ENCODE measurements at places on chromosomes 16 and 17.

DNA sequence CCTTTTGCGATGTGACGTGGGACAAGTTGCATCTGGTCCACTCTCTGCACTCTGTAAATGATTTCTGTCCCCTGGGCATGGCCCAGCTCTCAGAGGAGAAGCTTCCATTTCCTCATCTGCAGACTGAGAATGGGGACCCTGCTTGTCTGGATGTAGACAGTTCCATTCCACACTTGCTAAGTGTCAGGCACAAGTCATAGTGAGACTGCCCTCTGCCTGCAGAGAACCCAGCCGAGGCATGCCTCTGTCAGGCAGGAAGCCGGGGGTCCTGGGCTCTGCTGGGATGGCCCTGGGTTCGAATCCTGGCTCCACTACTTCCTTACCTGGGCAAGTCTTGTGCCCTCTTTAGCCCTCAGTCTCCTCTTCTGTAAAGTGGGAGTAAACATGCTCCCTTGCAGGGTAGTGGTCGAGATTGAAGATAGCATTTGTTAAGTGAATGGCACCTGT is 4.1 kb downstream of the MAP2K3 start:
- no peak for DNase-seq

GRCh38 chr16:729768-730665 is 3.1 kb downstream of the HAGHL start:
- DNase-seq: no peak

DNA sequence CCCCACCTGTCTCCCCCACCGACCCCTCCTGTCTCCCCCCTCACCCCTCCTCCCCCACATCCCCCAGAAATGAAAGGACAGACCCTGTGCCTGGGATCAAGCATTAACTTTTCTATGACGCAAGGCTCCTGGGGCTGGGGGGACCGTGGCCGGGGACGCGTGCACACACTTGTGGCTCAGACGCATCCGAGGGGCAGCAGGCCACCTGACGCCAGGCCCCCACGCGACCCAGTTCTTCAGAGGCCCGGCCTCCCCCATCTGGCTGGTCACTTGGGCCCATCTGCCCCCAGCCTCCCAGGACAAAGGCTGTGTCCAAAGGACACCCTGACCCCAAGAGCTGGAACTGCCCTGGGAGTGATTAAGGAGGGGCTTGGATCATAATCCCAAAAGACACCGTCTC is 14.0 kb upstream of the PVALEF start:
- no peak for DNase-seq

DNA sequence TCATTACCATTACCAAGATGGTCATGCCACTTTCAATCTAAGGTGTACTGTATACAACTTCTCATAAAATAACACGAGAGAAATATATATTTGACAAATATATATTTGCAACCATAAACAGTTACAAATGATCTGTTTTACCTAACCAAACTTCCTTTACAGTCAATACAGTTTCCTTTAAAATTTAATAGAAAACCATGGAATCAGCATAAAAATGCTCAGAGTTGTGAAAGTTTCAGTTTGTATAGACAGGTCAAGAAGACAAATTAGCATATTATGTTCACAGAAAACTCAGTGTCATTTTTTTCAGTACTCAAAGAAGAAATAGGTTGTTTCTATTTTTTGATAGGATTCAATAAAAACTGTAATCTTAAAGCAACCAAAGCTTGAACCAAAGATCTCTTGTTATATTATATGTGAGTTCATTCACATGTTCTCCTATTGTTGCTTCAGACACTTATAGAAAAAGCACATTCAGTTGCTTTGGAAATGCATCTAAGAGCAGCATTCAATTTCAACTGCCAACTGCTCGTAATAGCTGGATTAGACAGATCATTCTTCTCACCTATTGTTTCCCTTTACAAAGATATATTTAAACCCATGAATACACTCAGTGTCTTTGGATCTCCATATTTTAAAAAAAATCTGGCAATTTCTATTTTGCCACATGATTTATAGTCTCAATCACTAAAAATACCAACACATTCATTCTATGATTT is 15.1 kb downstream of the SSH2 start:
- DNase-seq: no peak

GRCh38 chr16:11603331-11603750 is 16.6 kb upstream of the LITAF start:
- DNase-seq: no peak

Data from stimulated activated naive CD4-positive, alpha-beta T cell (primary cell).